ENCODE measurements at places on chromosomes 16 and 17.

DNA sequence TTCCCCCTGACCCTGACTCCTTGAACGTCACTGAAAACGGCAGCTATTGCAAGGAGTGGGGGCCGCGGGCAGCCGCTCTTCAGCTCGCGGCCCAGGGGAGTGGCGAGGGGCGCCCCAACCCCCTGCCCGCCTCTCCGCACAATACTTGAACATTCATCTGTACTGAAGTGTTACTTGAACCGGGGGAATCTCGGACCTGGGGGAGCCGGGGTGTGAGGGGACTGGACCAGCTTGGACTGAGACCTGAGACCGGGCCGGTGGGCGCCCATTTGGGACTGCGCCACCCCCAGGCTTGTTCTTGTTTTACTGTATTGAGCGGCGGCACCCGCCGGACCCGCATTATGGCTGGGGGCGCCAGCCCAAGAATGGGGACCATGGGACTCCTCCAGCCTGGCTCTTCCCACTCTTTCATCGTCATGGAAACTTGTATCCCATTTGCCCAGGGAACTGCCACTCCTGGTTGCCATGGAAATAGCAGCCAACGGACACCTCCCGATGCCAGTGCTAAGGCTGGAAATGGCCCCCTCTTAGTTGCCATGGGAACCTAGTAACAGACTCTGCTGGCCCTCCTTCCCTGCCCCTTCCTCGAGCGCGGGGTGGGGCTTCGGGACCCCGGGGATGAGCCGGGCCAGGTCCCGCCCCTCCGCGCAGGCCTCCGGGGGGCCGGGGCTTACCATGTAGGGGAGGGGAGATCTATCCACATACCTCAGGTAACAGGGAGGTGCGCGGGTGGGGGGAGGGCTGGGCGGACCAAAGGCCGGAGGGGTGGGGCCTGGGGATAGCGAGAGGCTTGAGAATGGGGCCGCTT lies 805 bp upstream of the ORAI3 start:
- DNase-seq, result peak; percentile 88

DNA sequence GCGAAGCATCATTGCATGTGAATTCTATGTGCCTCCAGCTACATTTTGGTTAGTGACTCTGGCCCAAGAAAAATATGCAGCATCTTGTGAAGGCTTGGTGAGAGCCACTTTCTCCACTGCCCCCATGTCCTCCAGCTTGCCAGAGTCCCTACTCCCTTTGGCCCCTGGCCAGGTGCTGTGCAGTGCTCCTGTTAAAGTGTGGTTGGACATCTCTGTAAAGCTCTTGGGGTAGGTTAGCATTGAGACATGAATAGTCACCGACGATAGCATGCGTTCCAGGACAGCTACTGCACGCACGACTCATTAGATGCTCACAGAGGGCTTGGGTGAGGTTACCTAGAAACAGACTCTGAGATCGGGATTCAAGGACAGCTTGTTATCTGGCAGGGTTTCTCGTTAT lies 48.6 kb downstream of the FOXL1 start:
- DNase-seq, result no peak

- no peak for DNase-seq
Measured at GRCh38 chr17:19716108-19717030, at the start of gene SLC47A2. Gene SLC47A2 (minus strand): TSS chr17:19716584. CDS start chr17:19716555, 29 bp downstream.

DNA sequence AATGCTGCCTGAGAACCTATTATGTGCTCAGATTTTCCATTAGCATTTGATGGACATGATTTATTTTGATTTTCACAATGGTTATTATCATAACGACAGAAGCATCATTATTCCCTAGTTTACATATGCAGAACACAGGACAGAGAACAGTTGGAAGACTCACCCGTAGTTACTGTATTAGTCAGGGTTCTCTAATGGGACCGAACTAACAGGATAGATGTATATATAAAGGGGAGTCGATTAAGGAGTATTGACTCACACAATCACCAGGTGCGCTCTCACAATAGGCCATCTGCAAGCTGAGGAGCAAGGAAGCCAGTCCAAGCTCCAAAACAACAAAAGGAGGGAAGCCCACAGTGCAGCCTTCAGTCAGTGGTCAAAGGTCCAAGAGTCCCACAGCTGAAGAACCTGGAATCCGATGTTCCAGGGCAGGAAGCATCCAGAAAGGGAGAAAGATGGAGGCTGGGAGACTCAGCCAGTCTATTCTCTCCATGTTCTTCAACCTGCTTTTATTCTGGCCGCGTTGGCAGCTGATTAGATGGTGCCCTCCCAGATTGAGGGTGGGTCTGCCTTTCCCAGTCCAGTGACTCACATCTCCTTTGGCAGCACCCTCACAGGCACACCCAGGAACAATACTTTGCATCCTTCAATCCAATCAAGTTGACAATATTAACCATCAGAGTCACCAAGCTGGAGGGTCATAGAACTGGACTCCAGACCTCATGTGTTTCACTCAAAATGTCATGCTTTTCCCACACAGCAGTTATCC lies 92.7 kb upstream of the XYLT1 start:
- no peak for DNase-seq

GRCh38 chr17:39209317-39210092 lies 9.4 kb downstream of the RPL19 start:
- peak; percentile 85 for DNase-seq

Data from psoas muscle (tissue), 8 donors.